ENCODE measurements at places on chromosomes 4 and X.

DNA sequence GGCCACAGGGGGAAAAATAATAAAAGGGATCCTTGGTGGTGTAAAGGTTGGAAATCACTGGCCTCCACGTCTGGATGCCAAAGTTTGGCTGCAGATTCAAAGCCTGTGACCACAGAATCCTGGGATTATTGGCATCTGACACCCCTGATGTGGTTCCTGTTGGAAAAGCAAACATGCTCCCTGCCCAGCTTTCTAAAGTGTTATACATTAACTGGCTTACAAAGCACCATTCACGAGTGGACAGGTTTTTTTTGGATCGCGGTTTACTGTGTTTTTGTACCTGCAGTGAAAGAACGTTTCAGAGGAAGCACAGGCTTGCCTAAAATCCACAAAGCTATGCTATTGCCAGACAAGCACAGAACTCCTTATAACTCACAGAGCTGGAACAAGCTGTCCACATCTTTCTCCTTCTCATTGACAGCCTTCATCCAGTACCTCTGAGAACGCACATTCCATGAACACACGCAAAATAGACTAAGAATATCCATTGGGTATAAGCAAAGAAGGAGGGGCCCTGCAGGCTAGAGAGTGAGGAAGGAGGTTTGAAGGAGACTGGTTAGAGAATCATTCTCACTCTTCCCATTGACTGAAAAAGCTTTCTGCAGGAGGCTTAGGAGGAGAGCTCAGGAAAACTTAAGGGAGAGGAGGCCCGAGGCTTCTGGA, 14.5 kb upstream of the CAPN6 start:
- DNase-seq, result no peak

DNA sequence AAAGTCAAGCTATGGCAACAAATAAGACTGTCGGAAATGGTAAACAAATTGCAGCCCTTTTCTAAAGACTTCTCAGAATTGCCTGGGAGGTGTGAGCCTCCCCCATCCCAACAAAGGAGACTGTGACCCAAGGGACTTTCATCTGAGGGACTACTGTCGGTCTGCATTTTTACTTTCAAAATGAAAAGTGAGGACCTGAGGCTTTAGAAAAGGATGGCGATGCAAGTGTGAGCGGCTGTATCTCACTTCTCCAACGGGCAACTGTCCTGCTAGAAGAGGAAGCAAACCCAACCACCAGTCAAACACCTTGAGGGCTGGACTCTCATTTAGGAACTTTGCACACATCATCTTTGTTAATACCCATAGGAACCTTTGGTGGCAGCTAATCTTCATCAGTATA, 62.6 kb upstream of the CLNK start:
- DNase-seq, result no peak

DNA sequence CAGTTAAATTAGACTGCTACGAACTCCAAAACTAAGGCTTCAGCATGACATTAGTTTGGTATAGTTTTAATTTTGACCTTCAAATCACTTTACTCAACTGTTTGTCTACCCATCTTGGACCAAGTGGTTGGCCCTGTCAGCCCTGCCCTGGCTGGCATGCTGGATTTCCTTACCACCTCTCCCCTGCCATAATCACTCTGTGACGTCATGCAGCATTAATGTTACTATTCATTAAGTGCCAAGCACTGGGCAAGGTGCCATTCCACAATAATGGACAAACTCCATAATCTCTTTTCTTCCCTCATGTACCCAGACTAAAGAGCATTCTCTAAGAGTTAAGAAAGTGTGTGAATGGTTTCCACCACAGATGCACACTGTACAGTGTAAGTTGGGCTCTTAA, 277.0 kb upstream of the INTU start:
- DNase-seq, result no peak

DNA sequence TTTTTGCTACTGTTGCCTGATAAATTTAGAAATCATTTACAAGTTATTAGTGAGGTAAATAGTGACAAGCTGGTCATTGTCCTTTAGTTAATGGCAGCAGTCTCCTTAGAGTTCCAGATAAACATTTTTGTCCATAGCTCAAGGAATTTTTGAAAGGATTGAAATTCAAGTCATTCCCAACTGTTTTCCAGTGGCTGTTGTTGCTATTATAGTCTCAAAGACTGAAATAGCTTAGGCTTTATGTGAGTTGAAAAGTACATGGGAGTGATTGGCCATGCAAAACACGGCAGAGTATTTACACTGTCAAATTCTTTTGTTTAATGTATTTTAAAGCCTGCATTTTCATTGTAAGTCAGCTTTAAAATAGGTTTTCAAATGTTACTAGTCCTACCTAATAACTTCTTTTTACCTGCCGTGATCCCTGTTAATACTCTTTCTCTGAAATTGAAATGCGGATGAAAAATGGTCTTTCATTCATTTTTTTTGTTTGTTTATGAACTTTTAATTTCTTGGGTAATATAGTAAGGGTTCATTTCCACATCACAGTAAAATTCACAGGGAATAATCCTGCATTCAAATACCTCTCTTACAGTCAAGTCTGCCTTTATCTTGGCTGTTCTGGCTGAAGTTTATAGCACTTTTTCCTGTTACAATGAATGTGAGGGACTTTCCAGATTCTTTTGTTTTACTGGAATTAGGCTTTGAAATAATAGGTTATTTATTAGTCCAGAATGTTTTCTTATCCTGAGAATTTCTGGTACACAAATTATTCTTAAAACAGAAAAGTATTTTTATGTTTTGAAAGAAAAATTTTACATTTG, 85.1 kb downstream of the PDLIM5 start:
- DNase-seq, result no peak

GRCh38 chr4:150001815-150002214, 76.4 kb upstream of the DCLK2 start:
- no peak for DNase-seq

DNA sequence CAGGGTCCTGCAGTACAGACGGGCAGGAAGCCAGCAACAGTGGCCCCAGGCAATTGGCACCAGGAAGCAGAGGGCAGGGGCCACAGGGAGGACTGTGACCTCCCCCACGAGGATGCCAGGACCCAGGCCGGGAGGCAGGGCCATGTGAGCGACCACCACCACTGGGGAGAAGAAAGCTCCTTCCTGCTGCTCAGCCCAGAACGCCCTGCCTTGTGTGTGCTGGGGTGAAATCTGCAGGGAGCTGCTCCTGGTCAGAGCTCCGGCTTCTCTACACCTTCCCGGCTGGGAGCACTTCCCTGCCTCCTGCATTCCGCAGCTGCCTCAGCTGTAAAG, 100.4 kb downstream of the HMX1 start:
- DNase-seq, result no peak

DNA sequence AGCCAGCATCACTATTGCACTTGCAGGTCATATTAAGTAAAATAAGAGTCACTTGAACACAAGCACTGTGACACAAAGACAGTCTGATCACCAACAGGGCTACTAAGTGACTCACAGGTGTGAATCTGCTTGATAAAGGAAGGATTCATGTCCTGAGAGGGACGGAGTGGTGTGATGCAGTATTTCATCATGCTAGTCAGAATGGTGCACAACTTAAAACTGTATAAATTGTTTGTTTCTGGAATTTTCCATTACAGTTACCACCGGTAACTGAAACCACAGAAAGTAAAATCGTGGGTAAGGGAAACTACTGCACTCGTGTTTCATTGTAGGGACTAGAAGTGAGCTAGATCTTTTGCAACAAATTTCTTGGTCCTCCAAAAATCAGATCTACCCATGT, 109.7 kb downstream of the ELOVL6 start:
- no peak for DNase-seq

GRCh38 chr4:71604785-71605184, 179.1 kb downstream of the GC start:
- no peak for DNase-seq

- no peak for DNase-seq
These were observed 257.7 kb upstream of the SPOCK3 start for GRCh38 chr4:167492007-167492406.

DNA sequence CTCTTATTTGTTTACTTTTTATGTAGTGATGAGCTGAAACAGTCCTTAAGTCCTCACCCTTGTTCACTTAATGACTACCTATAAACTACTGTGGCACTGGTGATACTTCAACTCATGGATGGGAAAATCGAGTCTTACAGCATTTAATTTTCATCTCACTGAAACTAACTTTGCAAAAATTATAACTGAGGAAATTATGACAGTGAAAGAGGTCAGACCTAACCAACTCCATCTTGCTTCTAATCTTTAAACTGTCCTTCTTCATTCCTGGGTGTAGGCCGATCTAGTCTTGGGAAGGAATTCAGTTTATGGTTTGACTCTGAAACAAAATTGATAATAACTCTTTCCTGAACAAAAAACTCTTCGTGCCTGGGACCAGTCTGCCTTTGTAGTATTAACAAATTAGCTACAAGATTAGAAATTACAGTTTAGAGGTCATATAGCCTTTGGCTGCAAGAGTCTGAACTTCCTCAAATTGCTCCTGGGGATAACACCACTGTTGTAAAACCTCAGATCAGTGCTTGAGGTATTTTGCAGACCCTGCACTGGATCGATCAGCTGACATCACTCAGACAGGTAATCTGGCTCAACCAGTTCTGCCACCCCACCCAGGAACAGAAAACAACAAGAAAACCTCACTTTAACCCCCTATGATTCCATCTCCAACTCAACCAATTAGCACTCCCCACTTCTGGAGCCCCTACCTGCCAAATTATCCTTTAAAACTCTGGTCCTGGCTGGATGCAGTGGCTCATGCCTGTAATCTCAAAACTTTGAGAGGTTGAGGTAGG, 995.7 kb upstream of the PRKX start:
- DNase-seq, result no peak

DNA sequence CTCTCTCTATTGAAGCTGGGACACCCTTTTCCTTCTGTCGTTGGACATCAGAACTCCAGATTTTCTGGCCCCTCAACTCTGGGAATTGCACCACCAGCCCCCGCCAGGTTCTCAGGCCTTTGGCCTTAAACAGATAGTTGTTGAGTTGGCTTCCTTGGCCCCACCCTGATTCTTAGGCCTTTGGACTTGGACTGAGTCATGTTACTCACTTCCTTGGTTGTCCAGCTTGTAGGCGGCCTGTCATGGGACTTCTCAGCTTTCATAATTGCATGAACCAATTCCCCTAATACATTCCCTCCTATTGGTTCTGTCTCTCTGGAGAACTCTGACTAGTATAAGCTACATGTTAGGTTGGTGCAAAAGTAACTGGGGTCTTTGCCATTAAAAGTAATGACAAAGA, 195.7 kb downstream of the GPAT3 start:
- no peak for DNase-seq
